ENCODE measurements at places on chromosomes 5 and 9.

DNA sequence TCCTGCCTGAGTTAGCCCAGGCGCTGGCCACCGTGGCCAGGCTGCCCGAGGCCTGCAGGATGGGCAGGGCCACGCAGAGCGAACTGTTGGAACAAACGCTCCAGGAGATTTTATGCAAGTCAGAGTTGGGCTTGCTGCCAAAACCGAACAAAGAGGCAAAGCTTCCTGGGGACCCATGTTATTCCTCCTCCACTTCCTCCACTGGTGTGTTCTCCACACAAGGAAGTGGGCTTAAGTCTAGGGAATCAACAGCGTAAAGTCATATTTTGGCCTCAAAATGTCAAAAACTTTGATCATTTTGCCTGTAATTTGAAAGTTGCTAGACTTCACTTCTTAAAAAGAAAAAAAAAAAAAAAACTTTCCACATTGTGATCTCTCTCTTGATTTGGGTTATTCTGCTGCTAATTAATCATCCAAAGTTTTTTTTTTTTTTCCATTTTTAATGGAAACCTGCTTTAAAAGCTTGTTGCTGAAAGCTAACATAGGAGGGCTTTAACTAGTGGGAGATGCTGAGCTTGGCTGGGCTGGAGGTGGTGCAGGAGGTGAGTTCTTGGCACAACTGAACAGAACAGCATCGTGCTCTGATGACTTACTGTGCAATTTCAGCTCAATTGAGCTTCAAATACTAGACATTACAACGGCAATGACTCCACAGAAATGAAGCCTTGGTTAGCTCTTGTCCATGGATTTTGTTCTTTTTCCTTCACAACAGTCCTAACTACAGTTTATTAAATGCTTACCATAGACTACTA, 73.0 kb downstream of the PTPDC1 start:
- DNase-seq, result peak; percentile 90

DNA sequence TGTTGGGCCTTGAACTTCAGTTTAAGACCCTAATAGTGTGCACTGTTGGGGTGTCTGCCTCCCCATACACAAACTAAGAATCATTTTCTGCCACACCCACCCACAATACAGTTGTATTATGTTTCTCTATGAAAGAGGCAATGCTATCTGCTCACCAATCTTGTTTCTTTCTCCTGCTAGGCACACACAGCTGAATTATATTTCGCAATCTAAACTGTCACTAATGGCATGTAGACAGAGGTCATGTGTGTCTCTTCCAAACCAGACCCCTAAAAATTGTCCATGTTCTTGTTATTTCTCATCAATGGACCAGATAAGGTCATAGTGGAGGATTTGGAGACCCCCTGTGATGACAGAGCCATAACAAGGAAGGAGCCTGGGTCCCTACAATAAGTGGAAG, 57.3 kb downstream of the RIGI start:
- no peak for DNase-seq

GRCh38 chr5:41793141-41793770, 77.0 kb downstream of the OXCT1 start:
- no peak for DNase-seq

- no peak for DNase-seq
Measured at GRCh38 chr9:120875643-120875953, 1.4 kb downstream of the PHF19 start.

DNA sequence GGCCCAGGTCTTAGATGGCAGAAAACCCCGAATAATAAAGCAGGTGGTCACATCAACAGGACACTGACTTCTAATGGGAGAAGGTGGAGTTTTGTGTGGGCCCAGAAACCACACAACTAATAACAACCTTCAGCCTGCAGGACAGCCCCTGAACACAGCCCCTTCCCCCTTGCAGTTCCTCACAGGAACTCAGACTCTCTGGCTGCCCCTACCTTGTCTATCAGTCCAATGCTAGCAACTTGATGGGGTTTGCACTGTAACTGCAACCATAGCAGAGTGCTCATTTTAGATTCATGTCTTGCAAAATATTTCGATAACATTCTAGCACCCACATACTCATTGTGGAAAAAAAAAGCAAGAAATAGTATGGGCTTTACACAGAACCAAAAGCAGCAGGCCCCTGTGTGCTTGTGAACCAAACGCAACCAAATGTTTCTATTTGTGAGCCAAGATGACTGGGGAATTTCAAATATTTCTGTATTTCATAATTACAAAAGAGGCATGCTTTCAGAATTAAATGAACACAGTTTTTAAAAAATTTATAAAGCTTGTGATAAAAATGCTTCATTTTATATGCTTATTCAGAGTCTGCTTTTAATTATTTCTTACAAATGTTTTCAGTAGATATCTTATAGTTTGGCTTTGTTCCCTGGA, 62.7 kb upstream of the PDE4D start:
- DNase-seq, result no peak

GRCh38 chr9:114084282-114085073, 6.4 kb upstream of the AMBP start:
- DNase-seq, result no peak

- no peak for DNase-seq
Measured at GRCh38 chr5:4700871-4701270, 439.3 kb upstream of the ADAMTS16 start.

DNA sequence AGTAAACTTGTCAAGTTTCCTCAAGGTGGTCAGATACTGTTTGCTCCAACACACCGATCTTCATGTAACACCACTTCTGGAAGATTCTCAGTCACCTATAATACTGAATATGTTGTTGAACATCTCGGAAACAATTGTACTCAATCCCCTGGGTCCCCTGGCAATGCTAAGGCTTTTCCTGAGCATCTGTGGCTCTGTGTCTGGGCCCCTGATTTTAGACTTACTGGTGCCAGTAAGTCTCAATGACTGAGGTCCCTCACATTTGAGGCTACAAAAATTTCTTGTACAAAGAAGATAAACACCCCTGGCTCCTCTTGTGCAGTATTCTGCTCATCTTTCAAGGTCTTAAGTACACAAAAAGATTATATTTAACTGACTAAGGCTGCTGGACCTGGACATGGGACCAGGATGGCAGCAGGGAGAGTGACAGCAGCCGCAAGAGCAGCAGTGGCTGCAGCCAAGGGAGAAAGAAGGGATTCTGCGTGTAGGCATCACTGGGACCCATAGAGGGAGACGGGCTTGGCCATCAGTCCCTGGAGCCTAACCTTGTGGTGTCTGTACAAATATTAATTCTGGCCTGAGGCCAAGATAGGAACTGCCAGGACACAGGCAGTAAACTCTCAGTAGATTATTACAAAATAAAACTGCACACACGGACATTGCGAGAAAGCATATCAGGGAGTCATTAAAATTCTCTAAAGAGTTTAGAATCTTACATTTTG, 49.0 kb upstream of the TNPO1 start:
- peak; percentile 6 for DNase-seq

DNA sequence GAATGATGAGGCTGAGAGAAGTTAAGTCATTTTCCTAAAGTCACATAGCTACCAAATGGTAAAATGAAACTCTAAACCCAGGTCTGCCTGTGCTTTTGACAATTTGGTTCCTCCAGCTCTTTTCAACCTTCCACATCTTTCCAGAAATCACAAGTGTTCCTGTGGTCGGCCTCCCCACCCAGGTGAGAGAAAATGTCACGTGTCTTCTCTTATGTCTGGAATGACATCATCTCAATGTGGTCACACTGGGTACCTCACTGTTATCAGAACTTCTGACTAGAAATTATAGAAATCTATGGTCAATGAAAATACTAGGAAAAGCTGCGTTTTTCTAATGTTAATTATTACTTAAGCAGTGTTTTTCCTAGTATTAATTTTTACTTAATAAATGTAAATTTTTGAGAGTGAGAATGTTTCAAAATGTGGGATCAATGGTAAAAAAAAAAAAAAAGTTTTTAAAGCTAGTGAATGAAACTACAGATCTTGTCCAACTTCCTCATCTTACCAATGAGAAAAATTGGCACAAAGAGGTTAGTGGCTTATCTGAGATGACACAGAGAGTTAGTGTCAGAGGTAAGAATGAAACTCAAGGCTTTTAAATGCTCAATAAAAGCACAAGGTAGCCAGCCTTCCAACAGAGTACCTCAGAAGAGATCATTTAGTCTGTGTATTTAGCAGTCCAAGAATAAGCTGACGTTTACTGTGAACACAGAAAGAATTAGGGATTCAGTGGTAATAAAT, 228.7 kb upstream of the NR4A3 start:
- DNase-seq, result no peak

DNA sequence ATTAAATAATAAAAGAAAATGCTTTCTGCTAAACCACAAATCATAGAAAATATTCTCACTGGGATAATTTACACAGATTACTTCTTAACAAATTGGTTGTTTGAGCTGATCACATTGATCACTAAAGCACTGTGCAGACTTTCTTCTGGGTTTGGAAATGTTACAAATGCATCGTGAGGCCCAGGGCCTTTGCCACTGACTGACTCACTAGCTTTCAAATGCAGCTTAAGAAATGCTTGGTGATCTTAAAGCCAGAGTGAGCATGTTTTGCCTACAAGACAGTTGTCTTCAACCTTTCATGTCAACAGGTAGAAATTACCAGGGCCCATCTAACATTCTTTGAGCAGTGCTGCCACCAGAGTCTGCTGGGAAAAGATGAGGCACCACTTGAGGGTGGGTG, 252.3 kb upstream of the ADRA1B start:
- DNase-seq, result no peak

DNA sequence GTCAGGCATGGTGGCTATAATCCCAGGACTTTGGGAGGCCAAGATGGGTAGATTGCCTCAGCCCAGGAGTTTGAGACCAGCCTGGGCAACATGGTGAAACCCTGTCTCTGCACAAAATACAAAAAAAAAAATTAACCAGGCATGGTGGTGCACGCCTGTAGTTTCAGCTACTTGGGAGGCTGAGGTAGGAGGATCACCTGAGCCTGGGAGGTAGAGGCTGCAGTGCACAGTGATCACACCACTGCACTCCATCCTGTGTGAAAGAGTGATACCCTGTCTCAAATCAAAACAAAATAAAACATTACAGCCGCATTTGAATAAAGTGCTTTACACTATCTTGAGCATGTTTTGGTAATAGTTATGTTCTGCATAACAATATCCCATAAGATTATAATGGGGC, 74.0 kb downstream of the IQGAP2 start:
- no peak for DNase-seq

GRCh38 chr5:150068961-150069645, 17.3 kb downstream of the CSF1R start:
- no peak for DNase-seq

GRCh38 chr9:95343725-95344287, 26.3 kb upstream of the FANCC start:
- peak; percentile 81 for DNase-seq

DNA sequence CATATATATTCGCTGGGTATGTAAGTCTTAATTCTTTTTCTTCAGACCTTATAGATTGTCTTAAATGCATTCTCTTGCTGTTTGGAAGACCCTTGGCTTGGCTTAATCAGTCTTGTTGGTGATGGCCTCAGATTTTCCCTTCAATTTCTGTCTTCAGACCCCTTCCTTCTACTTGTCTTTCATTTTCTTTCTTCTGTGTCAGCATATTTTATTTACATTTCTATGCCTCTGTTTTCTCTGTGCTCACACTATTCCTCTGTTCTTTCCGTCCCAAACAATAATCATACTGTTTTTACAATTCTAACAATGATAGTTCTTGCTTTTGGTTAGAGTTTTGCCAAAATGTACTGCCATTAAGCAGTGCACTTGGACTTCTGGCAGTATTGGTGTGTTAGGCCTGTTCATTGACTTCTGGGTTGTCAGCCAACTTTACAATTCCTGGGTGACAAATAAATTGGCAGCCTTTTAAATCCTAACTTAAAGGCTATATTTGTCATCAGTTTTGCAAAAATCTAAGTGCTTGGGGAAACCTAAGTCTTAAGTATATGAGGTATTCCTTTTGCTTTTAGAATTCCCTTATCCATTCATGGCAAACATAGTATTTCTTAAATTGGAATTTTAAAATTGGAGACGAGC, 8.0 kb downstream of the SRFBP1 start:
- peak; percentile 51 for DNase-seq

DNA sequence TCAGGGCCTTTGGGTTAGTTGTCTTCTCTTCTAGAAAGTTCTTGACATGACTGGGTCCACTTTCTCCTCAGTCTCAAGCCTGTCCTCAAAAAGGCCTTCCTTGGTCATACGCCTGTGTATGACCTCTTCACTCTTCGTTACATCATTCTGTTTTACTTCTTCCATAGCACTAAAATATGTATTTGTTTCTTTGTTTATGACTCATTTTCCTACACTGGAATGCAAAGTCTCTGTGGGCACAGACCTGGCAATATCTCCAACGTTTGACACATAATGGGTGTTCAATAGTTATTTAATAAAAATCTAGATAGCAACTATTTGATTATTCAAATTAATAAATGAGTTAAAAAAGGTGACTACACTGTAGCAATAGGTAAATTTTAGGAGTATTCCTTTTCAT, 85.1 kb downstream of the YIPF5 start:
- DNase-seq, result no peak

DNA sequence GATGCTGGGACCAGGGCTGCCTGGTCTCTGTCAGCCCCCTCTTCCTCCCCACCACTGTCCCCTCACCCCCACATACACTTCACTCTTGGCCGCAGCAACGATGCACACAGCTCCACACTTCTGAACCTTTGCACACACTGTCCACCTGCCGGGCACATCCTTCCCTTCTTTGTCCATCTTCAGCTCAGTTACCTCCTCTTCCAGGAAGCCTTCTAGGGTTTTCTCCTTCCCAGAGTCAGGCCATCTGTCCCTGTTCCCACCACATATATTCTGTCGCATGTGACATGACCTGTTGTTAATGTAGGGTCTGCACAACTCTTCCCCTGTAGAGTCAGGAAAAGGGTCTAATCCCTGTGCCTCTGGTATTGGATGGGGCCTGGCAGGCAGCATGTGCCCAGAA, 38.6 kb upstream of the PHYKPL start:
- no peak for DNase-seq

GRCh38 chr5:45037927-45038326, 229.2 kb downstream of the MRPS30 start:
- DNase-seq, result no peak

DNA sequence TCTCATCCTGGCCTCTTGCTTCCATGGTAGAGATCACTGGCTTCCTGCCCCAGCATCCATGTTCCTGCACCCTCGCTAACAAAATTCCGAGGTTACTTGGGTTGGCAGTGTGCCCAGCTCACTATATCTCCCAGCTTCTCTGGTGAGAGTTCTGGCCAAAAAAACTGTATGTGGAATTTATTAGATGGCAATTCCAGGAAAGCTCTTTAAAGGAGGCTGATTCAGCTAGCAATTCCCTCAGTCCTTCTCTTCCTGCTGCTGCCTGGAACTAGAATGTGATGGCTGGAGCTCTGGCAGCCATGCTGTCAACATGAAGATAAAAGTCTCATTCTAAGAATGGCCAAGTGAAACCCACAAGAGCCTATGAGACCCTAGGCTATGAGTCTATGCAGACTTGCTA, 88.8 kb downstream of the SECISBP2 start:
- peak; percentile 72 for DNase-seq

DNA sequence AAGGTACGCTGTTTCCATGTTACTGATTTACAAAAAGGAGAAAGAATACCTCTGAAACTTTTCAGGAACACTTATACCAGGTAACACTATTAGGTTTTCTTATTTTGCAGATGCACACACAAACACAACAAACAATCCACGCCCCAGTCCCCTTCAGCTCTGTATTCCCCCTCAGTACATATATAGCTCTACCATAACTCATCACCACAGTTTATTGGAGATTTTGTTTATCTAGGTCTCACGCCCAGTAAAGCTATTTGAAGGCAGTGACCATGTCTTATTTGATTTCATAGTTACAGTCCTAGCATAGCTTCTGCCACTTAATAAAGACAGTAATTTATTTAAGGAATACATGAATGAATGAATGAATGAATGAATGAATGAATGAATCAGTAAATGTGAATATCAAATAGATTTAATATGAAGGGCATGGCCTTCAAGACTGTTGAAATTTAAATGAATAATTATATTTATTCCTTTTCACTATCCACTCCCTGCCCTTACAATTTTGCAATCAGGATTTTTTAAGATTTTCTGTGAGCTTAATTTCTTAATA, 32.9 kb downstream of the INVS start:
- no peak for DNase-seq
